ENCODE measurements at places on chromosomes 11 and 22.
A peak's percentile ranks its signal among the peaks of the same experiment; 100 is the strongest.

- peak; percentile 71 for DNase-seq
These were observed 34.6 kb upstream of the SHANK2 start for GRCh38 chr11:71286701-71287643.

- DNase-seq, result peak; percentile 82
These were observed at the start of gene NRXN2 for GRCh38 chr11:64723117-64723906. NRXN2 (minus strand) TSS chr11:64723197; CDS start chr11:64713699, 9,498 bp downstream.

DNA sequence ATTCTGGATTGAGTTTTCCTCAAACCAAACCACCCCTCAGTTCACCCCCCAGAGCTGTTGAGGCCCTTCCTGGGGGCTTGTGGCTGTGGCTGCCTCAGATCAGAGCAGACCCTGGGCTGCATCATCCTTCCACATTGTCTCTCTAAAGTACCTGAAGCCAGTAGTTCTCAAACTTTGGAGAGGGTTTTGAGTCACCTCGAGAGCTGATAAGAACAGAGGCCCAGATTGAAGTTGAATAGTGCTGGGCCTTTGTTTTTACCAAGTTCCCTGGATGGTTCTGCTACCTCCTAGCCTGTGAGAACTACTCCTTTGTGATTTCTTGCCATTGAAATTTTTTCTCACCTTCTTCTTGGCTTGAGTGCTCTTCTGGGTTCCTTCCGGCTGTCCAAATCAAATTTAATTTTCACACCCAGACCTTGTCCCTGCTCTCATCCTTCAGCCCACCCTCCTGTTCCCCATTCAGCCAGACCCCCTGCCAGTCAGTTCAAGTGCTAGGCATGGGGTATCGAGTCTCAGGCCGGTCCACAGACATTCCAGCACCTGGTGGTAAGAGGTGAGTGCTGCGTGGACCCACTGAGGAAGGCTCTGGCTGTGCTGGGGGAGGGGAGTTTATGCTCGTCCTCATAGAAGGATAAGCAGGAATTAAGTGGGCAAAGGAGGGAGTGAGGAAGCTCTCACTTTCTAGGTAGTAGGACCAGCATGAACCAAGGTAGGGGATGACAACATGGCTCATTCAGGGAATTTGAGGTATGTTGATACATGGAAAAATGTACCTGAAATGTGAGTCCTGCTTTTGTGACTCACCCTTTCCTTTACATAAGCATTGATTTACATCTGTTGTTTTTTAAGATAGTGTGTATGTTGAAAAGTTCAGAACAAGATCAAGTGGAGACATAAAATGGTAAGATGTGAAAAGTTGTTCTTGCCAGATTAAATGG is 116.5 kb downstream of the PTPRJ start:
- peak; percentile 81 for DNase-seq

GRCh38 chr11:47375020-47375419 is 3.3 kb downstream of the SPI1 start:
- DNase-seq, result no peak

- no peak for DNase-seq
These were observed 477.0 kb upstream of the CHORDC1 start for GRCh38 chr11:90699791-90700400.

DNA sequence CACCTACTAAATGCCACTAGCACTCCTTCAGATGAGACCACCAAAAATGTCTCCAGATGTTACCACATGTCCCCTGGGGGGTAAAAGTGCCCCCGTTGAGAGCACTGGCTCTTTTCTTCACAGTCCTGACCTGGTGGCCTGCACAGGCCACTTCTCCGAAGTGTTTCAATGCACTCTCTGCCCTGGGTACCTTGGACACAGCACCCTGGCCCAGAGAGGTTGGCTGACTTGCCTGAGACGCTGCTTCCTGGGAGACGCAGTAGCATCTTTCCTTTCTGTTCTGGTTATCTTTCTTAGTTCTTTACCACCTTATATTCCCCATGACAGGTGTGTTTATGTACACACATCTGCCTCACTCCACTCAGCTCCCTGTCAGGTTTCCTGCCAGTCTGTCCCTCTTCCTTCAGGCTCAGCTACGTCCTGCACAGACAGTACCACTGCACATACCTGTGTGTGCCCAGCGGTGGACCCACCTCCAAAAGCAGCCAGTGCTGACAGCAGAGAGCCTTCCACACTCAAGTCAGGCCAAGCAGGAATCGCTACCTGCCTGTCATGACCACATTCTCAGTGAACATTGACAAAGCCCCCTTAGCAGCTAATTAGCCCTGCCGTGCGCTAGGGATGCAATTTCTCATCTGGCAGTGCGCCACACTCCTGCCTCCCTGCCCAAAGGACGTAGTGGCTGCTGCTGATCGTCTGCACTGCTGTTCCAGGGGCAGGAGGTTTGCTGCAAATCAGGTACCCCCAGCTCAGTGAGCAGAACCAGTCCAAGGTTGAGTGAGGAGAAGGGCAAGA is 39.0 kb downstream of the FAM83F start:
- DNase-seq, result no peak

- DNase-seq, result no peak
These were observed 6.0 kb downstream of the NAGA start for GRCh38 chr22:42064629-42065028.

- DNase-seq, result peak; percentile 89
These were observed 20.0 kb upstream of the CASP12 start for GRCh38 chr11:104918113-104918824.

DNA sequence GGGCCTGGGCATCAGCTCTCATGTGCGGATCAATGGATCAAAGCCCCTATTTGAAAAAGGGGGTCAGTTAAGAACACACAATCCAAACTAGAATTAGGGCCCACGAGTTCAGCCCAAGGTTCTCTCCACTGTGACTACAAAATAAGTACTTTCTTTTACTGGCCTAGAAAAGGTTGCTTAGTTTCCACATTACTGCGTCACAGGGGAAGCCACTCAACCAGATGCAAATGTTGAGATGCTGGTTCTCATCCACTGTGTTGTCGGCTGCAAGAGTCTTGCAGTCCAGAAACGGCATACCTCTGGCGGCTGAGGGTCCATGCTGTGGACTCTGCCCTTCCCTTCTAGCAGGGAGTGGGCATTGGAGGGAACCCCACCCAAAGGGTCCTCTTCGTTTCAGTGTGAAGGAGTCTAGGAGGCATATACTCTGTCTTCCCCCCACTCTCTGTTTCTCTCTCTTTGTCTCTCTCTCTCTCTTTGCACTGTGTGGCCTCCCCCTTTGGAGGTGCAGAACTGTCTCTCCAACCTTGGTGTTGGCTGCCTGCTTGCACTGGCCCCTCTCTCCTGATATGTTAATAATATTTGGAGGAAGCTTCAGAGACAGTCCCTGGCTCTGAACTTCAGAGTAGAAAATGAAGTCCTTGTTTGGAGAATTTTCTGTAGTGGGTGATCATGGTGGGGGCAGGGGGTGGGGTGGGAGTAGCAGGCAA is 99.0 kb upstream of the NNMT start:
- peak; percentile 34 for DNase-seq

- peak; percentile 77 for DNase-seq
These were observed 10.8 kb upstream of the OR51D1 start for GRCh38 chr11:4626207-4627099.

DNA sequence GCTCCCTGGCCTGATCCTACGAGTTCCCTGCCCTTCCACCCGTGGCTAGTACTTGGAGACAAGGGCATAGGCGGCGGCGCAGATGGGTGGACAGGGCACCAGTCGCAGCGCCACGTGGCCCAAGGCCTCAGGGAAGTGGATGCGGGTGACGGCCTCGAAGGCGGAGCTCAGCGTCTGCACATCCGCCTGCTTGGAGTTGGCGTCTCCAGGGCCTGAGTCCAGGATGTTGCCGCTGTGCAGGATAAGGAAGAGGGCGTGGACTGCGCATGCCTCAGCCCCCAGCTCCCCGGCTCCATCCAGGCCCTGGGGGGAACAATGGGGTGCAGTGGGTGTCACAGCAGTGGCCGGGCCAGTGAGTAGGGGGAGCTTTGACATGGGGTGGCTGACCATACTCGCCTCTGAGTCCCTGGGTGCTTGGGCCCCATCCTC is 6.6 kb downstream of the PITPNM1 start:
- no peak for DNase-seq

DNA sequence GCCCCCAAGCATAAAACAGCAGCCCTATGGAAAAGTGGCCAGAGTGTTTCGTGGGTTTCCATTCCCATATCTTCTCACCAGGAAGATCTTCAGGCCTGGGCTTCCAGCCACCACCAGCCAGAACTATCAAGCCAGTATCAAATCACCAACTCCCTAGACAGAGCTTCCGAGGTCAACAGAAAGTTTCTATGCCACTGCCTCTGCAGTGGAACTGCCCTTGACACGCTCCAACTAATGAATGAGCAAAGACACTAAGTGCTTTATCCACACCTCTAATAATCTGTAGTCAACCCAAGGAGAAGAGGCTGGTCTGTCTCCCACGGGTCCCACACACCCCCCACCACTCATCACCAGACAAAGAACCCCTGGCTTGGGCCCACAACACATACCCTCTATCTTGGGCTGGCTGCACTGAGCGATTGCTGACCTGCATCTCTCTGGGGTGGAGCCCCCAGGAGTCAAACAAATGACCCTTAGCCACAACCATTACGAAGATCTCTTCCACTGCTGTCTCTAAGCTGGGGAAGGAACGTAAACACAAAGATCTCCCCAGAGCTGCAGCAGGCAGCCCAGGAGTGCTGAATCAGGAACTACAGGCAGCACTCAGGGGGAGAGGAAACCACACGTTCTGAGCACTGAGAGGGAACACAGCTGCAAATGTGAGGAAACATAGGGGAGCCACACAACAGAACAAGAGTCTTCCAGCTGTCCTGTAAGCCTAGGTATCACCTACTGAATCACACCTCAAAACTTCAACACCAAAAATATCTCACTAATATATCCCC is 9.7 kb downstream of the OR5AN1 start:
- no peak for DNase-seq

GRCh38 chr22:26053737-26054316 is 115.4 kb upstream of the SEZ6L start:
- DNase-seq, result no peak

DNA sequence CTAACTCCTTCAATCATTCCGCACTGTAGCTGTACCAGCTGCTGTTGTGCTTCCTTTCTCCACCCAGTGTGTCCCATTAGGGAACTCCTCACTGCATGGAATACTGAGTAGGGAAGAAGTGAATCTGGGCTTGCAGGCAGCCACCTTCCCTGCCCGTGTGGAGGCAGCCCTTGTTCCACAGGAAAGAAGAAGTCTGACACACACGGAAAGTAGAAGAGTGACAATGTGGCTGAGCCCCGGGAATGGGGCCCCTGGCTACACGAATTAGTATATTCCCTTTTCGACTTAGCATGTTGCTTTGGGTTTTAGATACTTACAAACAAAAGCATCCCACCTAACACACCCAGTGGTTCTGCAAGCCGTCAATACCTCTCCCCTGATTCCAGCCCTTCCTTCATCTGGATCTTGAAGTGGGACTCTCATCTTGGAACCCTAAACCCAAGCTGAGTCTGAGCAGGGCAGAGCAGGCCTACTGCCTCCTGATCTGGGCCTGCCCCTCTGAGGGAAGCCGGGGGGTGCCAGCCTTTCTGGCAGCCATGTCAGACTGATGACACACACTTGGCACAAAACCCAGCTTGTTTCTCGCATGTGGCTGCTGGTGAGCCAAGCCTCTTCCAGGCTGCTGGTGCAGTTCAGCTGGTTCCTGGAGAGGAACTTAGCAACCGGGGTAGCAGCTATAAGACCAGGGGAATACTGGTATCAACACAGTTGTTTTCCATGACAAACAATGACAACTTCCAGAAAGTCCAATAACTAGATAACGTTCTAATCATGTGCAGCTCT is 71.6 kb downstream of the C11orf58 start:
- DNase-seq, result peak; percentile 42

- DNase-seq, result peak; percentile 33
These were observed 1205.1 kb upstream of the CNTN5 start for GRCh38 chr11:97815667-97816066.

- no peak for DNase-seq
These were observed 109.7 kb upstream of the NAV2 start for GRCh38 chr11:19602891-19603290.

GRCh38 chr11:72012091-72012630 is 13.5 kb downstream of the IL18BP start:
- DNase-seq, result no peak

- DNase-seq, result no peak
These were observed 101.7 kb downstream of the MORC2 start for GRCh38 chr22:30866811-30867271.

- peak; percentile 37 for DNase-seq
These were observed 72.5 kb upstream of the ZBED5 start for GRCh38 chr11:10930224-10930971.

- peak; percentile 48 for DNase-seq
These were observed 470.6 kb downstream of the NTM start for GRCh38 chr11:131841028-131841427.

GRCh38 chr11:69508974-69509373 is 27.5 kb downstream of the LINC01488 start:
- DNase-seq, result no peak

DNA sequence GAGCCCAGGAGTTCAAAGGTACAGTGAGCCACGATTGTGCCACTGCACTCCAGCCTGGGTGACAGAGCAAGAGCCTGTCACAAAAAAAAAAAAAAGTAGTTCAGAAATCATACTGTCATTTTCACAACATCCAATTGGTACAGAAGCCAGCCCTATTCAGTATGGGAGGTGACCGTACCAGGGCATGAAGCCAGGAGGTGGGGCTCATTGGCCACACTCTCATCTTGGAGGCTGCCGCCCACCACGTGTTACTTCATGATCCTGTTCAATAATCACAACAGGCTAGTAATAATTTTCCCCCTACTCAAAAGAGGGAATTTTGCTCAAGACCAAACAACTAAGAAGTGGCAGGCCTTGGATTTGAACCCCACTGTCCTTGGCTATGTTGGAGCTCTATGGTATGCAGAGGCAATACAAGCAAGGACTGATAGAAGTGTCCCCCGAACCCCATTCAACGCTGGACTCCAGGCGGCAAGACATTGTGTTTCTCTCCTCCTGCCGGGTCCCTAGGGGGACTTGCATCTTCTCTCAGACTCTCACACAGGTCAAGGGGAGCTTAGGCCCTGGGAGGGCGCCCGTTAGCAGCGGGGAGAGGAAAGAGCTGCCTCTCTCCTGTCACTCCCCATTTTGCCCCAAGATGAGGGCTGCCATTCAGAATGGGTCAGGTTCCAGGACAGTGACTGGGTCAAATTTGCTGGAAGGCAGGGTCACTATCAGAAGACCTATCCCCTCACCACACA is 40.2 kb upstream of the EMID1 start:
- no peak for DNase-seq

DNA sequence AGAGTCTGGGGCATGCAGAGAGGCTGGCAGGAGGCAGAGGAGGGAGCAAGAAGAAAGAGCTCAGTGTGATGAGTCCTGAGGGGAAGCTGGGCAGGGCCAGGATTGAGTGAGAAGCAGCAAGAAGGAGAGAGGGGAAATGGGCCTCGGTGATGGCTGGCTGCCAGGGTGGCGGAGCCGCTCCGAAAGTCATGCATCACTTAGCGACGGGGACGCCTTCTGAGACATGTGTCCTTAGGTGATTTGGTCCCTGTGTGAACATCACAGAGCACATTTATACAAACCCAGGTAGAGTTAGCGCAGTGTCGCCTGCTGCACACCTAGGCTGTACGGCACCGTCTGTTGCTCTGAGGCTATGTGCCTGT is 15.1 kb downstream of the TBC1D22A start:
- DNase-seq, result no peak

GRCh38 chr11:61899146-61899841 is 7.9 kb upstream of the FADS3 start:
- peak; percentile 58 for DNase-seq

All from iris pigment epithelial cell (primary cell).